Neural crest cell (in vitro differentiated cells): ENCODE measurements at places on chromosomes 1 and 21.

- peak; percentile 32 for DNase-seq
These were observed 894 bp downstream of the EPB41 start for GRCh38 chr1:28915031-28915895.

- DNase-seq = no peak
These were observed 543 bp downstream of the TMEM9 start for GRCh38 chr1:201153474-201154388.

- DNase-seq = no peak
These were observed 456.2 kb downstream of the KCNT2 start for GRCh38 chr1:196152086-196152485.

DNA sequence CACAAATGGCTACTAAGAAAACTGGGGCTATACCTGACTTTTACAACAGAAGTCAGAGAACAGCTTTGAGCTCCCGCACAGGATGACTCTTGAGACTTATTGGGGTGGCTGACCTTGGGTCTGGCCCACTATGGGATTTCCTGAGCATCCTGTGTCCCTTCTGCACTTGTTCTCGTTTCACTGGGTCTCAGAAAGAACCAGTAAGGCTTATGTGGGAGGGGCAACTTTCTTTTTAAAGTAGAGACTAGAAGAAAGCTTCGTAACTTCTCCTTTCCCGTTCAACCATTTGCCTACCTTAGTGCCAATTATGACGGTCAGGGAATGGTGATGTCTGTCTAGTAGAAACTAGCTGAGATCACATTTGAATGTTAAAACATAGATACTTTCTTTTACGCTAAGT is 59.5 kb upstream of the C1orf105 start:
- no peak for DNase-seq

- peak; percentile 22 for DNase-seq
These were observed 80.5 kb upstream of the BMP8A start for GRCh38 chr1:39410915-39411436.

DNA sequence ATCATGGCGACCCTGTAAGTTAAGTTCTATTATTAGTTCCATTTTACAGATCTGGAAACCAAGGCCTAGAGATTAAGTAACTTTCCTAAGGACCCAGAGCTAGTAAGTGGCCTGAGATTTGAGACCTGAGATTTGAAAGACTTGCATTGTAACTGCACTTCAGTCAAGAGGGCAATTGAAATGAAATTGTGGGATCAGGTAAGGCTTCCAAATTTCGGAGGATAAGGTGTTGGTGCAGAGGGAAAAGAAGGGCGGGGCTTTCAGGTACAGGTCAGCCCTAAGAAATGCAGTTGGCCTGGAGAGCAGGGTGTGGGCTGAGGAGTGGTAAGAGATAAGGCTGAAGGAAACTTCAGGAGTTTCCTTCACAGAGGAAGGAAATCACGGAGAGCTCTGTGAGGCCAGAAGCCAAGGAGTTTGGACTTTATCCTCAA is 51.1 kb downstream of the SLC16A1 start:
- DNase-seq = no peak

DNA sequence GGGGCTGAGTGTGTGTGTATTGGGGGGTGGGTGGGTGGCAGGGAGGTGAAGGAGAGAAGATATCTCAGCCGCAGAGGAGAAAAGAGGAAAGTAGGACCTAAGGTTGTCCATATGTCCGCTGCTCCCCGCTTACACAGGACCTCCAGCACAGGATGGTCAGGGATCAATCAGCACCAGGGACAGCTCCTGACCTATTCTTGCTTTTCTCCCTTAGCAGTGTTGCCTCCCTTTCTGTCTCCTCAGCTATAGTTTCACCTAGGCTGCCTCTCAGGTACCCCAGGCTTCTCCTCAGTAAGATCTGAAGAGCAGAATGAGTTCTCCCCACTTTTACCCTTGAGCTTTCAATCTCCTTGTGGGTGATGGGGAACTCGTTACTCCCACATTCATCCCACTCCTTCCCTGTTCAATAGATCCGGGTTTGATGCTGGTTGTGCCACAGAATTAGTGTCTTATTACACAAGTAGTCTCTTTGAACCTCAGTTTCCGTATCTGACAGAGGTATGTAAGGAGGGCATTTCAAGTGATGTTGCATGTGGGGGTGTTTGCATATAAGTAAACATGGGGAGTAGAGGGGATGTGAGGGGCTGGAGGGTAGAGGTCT is 1.4 kb upstream of the DPH2 start:
- peak; percentile 57 for DNase-seq

DNA sequence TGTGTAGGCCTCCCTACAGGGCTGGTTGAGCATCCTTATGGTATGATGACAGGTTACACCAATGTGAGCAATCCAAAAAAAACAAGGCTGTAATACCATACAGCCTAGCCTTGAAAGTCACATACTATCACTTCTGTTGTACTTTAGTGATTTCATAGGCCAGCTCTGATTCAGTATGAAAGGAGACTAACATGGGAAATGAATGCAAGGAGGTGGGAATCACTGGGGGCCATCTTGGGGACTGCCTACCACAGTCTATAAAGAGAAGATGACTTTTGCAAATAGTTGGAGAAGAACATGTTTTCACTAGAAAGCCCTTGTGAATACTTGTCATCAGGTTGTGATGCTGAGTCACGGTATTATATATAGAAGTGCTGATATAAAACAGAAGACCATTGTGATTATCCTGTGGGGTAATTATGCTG is 270.7 kb downstream of the S1PR1 start:
- no peak for DNase-seq

- DNase-seq = no peak
These were observed 47.7 kb downstream of the NTPCR start for GRCh38 chr1:232998138-232998537.

DNA sequence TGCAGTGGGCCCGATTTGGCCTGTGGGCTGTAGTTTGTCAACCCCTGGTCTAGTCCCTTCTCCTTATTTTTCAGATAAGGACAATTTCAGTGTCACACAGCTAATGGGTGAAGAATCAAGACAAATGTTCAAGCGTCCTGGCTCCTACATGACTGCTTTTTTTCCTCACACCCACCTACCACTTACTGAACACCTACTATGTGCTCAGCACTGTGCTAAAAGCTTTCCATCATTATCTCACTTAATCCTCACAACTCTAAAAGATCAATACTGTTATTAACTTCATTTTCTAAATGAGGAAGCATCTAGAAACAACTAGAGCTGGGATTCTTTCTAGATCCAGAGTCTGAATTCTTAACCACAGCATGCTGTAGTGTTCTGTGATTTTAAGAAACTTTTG is 68.5 kb upstream of the EFHD2 start:
- DNase-seq = no peak

GRCh38 chr1:145782272-145783099 is 41.4 kb downstream of the RNF115 start:
- no peak for DNase-seq

DNA sequence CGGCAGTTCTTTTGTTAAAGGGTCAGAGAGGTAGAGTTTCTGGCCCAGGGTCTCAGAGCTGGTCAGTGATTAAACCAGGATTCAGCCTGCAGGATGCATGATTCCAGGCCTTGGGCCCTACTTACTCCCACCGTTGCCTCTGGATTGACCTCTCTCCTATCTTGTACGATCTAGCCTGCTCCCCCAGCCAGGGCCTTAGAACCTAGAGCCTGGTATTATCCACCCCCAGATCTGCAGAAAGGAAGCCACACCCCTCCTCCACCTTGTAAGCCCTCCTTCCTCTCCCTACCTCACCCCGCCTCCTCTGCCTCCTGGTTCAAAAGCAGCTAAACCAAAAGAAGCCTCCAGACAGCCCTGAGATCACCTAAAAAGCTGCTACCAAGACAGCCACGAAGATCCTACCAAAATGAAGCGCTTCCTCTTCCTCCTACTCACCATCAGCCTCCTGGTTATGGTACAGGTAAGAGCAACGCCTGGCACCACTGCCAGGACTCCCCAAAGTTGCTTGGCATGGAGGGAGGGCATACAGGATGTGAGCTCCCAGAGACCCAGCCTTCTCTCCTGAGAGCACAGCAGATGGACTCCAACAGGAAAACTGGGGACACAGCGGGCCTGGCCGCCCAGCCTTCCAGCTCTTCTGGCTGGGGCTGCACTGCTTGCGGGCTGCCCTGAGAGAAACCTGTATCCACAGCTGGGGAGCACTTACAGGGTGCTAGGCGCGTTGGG is at the start of gene CD52:
Gene CD52, plus strand, starts transcription at position 347 of the 726 bp plus-strand sequence. Its CDS starts 60 bp downstream, at position 407.
- no peak for DNase-seq

DNA sequence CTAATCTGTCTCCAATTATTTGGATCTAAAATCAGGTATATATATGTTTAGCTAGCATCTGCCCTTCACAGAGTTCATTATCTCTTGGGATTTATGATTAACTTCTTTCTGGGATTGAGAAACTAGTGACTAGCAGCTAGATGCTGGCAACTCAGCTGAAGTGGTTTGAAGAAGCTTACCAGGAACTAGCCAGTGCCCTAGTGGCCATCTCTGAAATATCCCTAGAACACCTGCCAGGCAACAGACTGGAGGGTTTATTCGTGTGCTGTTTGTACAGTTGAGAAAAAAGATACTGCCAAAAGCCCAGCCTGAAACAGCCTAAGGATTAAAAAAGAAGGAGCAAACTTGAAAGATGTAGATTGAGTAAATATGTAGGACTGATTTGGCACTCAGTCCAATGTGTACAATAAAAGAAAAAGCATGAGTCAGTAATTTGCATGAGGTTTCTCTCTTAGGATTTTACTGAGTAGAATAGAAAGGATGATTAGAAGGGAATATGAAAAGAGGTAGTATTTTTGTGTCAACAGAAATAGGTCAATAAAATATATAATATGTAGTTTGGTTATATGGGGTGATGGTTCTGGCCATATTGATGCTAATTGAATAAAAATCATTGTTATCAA is 1144.6 kb upstream of the ADGRL2 start:
- DNase-seq = no peak

GRCh38 chr1:52967666-52968065 is 40.6 kb downstream of the SCP2 start:
- DNase-seq = no peak

DNA sequence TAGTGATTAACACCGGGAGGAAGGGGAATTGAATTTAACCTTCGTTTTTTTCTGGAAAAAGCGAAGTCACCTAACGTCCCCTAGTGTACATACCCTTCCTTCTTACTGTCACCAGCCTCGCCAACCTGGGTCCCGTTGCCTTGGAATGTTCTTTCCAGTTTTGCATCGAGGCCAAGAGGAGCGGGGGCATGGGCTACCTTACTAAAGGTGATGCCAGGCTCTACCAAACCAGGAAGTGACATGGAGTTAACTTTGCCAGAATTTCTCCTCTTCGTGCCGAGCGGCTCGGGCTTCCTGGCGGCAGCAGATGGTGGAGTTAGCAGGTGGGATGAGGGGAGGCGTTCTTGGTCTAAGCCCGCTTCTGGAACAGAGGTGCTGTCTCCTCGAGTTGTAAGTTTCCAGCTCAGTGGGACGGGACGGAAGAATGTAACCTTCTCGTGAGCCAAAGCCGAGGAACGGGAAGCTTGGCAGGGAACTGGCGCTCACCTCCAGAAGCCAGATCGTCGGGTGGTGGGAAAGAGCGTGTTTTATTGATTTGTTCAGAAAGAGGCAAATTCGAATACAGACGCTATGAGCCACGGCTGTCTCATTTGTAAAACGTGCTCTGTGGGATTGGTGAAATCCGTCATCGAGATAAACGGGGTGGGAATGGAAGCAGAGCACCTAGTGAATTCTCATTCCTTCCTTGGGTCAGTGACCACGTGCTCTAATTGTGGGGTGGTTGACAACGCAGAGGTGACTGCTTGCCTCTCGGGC is 486 bp downstream of the NIPAL3 start:
- DNase-seq = no peak

DNA sequence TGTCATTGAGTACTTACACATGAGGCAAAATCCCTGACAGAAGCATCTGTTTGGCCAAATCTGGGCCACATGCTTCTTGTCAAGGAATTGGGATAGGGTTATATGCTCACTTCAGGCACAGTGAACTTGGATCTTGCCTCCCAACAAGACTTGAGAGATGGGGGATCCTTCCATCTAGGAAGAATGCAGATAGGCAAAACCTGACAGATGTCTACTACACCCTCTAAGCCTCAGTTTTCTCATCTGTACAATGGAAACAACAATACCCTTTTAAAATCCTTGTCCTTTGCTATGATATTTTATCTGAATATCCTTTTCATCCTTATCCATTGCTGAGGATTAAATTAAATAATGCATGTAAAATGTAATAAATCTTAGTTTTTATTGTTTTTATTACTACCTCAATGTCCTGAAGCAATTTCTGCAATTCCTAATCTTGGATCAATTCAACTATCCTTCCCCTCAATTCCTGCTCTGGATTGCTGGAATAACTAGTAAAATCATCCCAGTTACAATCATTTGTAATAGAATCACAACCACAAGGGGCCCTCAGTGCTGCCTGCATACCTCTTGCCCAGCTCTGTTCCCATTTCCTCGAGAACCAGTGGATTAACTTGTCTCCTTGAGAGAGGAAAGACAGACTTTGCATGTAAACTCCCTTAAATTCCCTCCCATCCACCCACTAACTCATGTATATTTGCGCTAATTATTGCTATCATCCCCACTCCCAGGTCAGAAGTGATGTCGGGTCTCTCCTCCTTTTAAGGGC is 8.1 kb upstream of the XPR1 start:
- DNase-seq = no peak

DNA sequence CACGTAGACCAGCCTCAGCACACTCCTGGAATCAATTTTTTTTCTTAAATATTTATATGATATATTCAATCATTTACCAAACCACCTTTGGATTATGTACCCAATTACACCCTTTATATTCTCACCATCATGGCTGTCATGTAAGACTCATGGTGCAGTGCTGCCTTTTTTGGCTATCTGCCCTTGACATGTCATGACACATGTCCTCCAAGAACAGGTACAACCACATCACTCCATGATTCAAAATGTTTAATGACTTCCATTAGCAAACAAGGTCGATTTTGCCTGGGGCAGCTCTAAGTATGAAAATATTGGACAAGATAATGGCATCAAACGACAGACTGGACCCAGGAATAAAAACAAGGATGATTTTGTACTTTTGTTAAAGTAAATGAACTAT is 861.1 kb upstream of the ADAMTS5 start:
- DNase-seq = no peak

DNA sequence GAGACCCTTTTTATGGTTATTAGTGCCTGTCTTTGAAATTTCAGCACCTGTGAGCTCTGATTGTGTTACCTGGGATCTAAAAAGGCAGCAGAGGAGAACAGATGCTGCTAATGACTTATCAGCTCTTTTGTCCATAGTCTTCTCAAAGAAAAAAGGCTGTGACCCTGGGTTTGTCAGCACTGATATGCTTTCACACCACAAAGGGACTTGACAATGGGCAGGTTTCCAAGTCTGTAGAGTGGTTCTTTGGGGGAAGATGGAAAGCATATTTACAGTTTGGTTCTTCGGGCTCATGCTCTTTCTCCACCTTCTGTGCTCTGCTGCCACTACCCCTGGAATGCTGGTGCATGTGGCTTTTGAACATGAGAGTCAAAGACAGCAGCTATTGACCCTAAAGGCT is 32.0 kb downstream of the DNAJC6 start:
- no peak for DNase-seq

DNA sequence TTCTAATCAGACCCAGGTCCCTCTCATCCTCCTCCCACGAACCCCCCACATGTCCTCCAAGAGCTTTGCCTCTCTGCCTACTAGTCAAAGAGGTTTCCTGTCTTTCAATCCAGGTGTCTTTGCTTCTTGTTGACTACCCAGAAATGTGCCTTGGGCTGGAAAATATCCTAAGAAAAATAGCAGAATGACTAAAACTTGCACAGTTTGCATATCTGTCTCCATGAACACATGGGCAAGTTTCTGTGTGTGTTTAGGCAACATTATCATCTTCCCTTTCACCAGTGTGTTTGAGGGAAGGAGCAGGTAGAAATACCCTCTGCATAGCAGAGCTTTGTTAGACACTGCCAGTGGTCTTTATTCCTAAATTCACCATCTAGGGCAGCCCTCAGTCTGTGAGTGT is 1.5 kb downstream of the C1orf116 start:
- DNase-seq = no peak
